ENCODE measurements at places on chromosomes 2 and 18. TPM values are rescaled to one million over a fixed set of nuclear protein-coding genes. Genes with fewer than 3 reads are reported as not detected.

- DNase-seq, result no peak
Measured at GRCh38 chr2:133489146-133489545, 79.1 kb downstream of the NCKAP5 start.

Gene KIF1A
- total RNA-seq, result 6.1 TPM

Gene XIRP2
- not detected for total RNA-seq

Gene NDC80
- total RNA-seq, result 3.9 TPM

Gene TUBA4A
- total RNA-seq, result 122 TPM

Gene APOB
- not detected for total RNA-seq

Gene WBP1
- 63.1 TPM for total RNA-seq

Gene TOGARAM2
- total RNA-seq, result under 0.01 TPM

Gene EMILIN1
- total RNA-seq, result 100 TPM

GRCh38 chr2:205786976-205787375, 104.7 kb downstream of the NRP2 start:
- no peak for DNase-seq

GRCh38 chr2:213078686-213079085, 72.7 kb downstream of the IKZF2 start:
- no peak for DNase-seq

Gene NXPH2
- total RNA-seq, result not detected

DNA sequence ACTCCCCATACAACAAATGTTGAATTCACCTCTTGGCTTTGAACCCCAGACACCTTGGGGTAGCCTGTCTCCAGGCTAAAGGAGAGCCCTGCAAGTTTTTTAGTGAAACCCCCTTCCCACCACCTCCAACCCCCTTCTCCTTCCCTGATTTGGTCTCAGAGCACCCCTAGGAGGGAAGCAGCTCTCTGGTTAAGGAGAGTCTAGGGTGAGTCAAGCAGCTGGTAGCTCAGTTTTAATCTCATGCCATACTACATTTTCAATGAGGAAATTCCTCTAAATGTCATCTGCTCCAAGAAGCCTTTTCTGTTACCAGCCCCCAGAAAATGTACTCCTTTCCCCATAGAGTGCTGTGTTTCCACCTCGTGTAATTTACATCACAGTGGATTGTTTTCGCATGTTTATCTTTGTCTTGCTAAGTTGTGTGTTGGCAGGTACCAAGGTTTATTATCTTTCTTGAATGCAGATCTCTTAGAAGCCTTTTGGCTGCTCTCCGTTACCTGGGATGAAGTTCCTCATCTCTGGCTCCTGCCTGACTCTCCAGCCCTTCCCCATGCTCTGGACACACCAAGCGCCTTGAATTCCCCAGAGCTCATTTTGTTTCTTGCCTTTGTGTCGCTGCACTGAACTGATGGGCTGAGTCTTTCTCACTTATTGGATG, 82.2 kb downstream of the ASAP2 start:
- DNase-seq, result no peak

DNA sequence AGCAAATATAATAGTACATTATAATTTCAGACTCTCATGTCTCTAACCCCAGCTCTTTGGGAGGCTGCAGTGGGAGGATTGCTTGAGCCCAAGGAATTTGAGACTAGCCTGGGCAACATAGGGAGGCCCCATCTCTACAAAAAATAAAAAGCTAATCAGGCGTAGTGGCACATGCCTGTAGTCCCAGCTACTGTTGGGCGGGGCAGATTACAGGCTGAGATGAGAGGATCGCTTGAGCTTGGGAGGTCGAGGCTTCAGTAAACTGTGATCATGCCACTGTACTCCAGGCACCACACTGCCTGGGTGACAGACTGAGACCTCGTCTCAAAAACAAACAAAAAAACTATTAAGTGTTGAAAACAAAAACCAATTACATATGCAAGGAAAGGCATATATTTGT, 123.0 kb upstream of the MYO3B start:
- DNase-seq, result no peak

DNA sequence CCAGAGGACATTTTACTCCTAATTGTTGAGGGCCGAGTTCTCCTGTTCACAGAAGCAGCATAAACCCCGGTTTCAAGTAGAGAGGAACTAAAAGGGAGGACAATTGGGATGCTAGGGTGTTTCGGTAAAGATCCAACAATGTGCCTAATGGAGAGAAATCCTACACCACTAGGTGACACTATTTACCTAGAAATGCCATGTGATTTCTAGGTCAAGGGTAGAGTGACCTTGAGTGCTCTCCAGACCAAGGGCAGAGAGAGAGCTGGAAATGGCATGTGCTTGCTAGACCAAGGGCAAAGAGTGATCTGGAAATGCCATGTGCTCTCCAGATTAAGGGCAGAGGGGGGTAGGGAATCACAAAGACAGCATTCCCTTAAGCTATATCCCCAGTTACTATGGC, 472.0 kb downstream of the DCDC2C start:
- DNase-seq, result no peak

- DNase-seq, result no peak
Measured at GRCh38 chr2:184558713-184559464, 39.4 kb upstream of the ZNF804A start.

- DNase-seq, result no peak
Measured at GRCh38 chr2:138312061-138312460, 189.5 kb upstream of the SPOPL start.

- no peak for DNase-seq
Measured at GRCh38 chr2:165905854-165906253, 47.7 kb downstream of the TTC21B start.

DNA sequence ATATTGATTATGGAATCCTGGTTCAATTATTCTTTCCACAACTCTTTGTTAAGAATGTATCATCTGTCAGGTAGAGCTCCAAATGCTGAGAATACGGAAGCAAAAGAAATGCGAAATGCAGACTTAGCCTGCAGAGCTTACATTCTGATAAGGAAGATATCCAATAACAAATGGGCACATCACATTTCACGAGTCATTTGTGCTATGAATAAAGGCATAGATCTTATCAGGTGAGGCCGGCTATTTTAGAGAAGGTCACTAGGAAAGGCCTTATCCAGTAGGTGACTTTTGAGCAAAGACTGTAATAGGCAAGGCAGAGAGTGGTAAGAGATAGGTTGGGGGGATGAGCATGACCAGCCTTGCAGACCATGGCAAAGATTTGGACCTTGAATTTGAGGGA, 174.3 kb upstream of the SERPINE2 start:
- DNase-seq, result no peak

DNA sequence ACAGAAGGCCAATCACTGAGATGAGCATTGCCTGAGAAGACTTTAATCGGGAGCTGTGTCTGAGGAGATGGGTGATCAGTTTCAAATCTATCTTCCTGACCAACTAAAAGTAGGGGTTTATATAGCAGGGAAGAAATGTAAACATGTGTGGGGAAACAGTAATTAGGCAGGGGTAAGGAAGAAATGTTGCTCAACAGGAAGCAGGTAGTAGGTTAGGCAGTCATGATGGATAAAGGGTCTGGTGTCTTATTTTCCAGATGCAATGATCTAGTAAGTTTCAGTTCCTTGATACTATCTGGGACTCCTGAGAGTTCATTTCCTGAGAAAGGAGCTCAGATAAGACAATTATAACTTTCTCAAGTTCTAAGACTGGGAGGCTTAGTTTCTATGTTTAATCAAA, 33.8 kb upstream of the DNAJC10 start:
- DNase-seq, result no peak

DNA sequence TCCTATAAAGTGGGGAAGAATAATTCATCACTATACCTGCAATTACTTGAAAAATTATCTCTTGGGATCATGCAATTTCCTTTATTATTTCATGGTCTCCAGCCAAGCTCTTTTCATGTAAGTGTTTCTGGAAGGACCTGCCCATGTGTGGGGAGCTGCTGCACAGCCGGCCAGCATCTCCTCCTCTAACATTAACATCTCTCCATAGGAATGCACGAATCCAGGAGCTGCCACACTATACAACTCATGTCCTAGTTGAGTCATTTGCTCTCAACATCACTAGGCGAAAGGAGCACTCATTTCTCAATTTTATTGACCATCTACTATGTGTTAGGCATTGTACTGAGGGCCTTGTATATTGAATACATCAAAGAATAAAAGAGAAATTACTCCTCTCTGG, 144.3 kb upstream of the ERBB4 start:
- DNase-seq, result no peak

GRCh38 chr2:134269972-134270735, 16.3 kb downstream of the MGAT5 start:
- no peak for DNase-seq

- DNase-seq, result no peak
Measured at GRCh38 chr18:33446604-33447003, 6.1 kb upstream of the CCDC178 start.

DNA sequence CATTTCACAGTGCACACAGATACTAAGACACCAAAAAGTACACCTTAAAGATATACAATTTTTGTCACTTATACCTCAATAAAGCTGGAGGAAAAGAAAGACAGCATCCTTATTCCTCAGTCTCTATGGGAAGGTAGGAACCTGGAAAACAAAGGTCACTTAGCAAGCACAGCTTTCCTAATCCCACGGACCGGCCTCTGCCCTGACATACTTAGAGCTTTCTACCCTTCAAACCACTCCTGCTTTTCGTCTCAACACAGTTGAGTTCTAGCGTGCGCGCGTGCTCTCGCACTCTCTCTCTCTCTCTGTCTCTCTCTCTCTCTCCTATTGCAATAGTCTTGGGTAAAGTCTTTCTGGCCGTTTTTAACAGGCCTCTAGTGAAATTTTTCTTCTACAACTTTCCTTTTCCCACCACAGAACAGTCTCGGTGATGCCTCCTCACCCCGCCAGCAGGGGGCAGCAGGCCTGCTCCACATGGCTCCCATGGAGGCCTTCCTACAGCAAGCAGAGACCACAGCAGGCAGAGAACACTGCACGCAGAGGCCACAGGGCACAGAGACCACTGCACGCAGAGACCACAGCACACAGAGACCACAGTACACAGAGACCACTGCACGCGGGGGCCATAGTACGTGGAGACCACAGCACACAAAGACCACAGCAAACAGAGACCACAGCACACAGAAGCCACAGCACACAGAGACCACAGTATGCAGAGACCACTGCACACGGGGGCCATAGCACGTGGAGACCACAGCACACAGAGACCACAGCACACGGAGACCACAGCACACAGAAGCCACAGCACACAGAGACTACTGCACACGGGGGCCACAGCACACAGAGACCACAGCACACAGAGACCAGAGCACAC, 106.9 kb downstream of the FBXO15 start:
- no peak for DNase-seq

- no peak for DNase-seq
Measured at GRCh38 chr2:177989029-177989885, 83.3 kb downstream of the PDE11A start.

GRCh38 chr2:204354442-204354856, 190.8 kb upstream of the PARD3B start:
- DNase-seq, result no peak

- DNase-seq, result no peak
Measured at GRCh38 chr2:174877301-174877700, 113.0 kb upstream of the CHRNA1 start.

DNA sequence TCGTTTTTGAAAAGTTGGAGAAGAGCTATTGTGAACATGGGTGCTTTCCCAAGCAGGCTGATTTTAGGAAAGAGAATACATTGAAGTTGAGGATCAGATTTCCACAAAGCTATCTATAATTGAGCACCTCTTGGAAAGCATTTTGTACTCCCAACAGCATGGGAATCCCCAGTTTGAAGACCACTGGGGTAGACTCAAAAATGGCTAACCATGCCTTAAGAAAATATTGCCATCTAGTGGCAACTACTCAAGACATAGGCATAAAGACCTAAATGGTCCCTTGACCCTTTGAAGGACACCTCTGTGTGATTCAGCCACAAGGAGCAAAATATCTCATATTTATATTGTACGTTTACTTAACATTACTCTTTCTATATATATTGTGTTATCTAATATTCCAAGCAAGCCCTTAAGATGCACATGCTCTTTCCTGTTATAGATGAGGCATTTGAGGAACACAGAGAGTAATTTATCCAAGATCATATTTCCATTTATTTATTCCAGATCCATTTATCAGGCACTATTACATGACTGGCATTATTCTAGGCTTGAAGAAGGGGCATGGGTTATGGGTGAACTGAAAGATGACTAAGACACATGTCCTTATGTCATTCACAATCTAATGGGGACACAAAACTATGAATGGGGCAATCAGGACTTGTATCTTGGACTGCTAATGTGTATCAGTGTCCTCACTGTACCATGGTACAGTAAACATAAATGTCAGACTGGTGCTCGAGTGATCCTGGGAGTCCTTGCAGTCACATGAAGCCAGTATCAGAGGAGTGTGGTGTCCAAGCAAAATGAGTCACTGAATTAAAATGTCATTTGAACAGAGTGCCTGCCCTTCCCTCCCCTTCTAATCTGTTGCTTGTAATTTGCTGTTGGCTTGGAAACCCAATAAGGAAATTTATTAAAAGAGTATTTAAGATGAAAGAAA, 121.0 kb upstream of the XPO1 start:
- DNase-seq, result no peak

Gene SLC35F6
- 40.8 TPM for total RNA-seq

Gene SS18
- 378 TPM for total RNA-seq

GRCh38 chr18:53796040-53796729, 428.3 kb downstream of the MBD2 start:
- DNase-seq, result no peak

Gene OXER1
- total RNA-seq, result 1.2 TPM

GRCh38 chr2:113390124-113390849, 47.2 kb upstream of the ZNG1B start:
- DNase-seq, result no peak

Gene EFR3B
- 1.5 TPM for total RNA-seq

- no peak for DNase-seq
Measured at GRCh38 chr2:189203177-189203799, 23.7 kb upstream of the COL5A2 start.

- no peak for DNase-seq
Measured at GRCh38 chr2:230881840-230882239, 17.1 kb downstream of the ITM2C start.

GRCh38 chr2:207131594-207131993, 34.2 kb downstream of the KLF7 start:
- no peak for DNase-seq

DNA sequence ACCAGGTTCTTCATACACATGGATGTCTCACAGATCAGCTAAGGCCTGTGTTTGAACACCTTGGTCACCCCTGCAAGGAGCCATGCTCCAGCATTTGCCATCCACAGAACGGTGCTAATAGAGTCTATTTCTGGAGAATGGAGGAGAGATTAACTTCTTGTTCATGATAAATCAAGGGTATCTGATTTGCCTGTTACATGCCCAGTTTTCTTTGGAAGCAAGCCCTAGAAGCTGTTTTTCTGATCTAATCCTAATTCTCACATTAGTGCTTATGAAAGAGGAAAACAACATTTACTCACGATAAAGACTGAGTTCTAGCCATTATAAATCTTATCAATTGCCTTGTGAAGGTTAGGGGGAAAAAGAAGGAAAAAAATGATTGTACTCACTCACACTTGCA, 119.6 kb upstream of the DTNA start:
- no peak for DNase-seq

GRCh38 chr18:25314151-25314837, 37.7 kb downstream of the ZNF521 start:
- no peak for DNase-seq

- DNase-seq, result no peak
Measured at GRCh38 chr2:134446383-134447017, 192.6 kb downstream of the MGAT5 start.
